ENCODE measurements at places on chromosomes 6 and 20.

DNA sequence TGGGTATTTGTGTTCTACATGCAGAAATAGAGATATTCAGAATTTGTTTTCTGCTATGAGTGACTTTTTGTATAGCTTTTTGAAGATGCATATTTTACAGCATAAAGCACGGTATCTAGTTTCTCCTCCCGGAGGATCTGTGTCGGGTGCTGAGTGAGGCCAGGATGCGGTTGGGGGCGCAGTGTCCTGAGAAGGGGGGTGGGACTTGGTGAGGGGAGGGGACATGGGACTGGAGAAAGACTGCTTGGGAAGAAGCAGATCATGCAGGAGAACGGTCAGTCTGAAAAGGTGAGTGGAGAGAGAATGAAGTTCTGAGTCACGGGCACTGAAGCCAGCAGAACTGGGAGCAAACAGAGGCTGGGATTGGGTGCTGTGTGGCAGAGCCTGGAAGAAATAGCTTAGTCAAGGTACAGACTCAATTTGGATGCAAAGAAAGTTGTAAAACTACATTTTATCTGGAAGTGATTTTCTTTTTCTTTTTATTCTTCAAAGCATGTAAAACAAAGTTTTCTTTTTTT lies 44.0 kb downstream of the STX11 start:
- DNase-seq: no peak

DNA sequence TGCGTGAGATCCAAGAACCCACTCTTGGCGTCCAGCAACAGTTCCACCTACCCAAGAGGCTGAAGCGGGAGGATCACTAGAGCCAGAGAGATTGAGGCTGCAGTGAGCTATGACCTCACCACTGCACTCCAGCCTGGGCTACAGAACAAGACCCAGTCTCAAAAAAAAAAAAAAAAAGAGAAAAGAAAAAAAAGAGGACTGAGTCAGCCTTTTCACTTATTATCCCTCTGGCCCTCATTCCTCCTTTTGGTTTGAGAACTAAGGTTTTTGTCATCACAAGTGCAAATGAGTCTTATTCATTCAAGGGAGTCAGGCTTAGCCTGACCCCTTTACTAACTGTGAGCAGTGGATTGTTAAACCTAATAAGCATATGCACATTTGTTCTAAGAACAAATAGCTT lies 37.9 kb upstream of the JARID2 start:
- no peak for DNase-seq

DNA sequence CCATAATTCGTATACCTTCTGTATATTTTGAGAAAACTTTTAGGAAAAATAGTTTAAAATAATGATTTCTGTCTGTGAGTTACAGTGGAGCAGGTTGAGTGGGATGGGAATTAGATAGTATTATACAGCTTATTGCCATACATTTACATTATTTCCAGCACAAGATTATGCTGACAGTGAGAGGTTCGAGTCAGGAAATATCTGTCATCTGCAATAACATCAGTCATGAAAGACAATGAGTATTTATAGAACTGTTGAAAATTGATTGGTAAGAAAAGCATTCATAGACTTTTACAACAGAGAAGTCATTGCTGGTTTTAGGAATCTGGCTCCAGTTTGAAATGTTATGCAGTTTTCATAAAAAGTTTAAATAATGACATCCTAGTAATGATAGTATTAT lies 45.9 kb downstream of the FAM135A start:
- no peak for DNase-seq

- no peak for DNase-seq
Observed at GRCh38 chr6:23016696-23017095, 447.3 kb downstream of the HDGFL1 start.

DNA sequence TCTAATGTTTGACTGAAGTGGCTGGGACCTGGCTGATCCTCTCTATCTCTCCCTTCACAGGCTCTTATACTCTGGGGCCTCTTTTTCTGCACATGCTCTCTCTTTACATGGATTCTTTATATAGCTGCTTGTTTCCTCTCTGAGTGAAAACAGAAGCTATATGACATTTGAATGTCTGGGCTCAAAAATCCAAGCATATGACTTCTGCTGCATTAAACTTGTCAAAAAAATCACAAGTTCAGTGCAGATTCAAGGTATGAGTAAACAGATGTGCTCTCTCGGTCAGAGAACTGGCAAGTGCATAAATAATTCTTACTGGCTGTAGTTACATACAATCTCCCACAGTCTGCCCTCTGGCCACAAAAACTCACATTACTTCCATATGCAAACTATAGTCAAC lies 96.6 kb downstream of the LCA5 start:
- DNase-seq: no peak

DNA sequence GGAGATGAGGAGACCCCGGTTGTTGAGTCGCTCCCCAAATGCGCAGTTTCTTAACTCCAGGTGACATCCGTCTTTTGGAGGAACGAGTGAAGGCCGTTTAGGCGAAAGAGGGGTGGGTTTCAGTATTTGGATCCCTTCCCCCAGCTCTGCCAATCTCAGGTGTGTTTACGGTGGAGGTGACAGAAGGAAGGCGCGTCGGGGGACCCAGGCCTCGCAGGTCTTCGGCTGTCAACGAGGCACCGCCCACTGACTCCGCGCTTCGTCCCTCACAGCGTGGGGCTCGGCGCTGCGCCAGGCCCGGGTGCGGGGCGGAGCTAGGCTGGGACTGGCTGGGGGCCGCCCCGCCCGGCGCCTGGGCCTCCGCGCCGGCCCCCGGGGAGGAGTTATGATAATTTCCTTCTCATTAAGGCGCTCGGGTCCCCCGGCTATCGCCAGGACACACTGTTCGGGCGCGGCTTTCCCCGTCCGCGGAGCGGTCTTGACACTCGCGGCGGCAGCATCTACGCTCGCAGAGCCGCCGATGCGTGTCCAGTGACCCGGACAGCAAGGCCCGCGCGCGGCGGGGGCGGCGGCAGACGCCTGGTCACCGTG lies at the start of gene TFAP2C:
TFAP2C (plus strand) TSS at position 434 of the 591 bp plus-strand sequence. CDS start 239 bp downstream, outside the sequence.
- no peak for DNase-seq

GRCh38 chr6:52749556-52750152 lies 13.6 kb downstream of the GSTA2 start:
- DNase-seq: no peak

- no peak for DNase-seq
Observed at GRCh38 chr6:140544431-140544830, 1170.0 kb upstream of the CITED2 start.

- DNase-seq: no peak
Observed at GRCh38 chr6:10759884-10760329, 12.3 kb downstream of the TMEM14B start.

GRCh38 chr20:58642441-58642840 lies 8.6 kb upstream of the STX16 start:
- DNase-seq: no peak

DNA sequence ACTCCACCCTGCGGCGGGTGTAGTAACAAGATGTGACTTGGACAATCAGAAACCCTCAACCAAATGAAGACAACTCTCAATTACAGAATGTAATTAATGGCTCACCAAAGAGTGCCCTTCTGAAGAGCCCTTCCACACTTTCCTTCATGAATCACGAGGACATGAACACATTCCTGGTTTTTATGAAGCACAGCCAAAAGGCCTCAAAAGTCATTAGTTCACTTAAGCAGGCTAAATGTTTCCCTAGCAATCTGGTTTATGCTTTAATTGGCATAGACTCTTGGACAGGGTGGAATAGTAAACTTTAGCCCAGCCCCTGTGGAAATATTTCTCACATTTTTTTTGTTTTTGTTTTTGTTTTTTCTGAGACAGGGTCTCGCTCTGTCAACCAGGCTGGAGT lies 20.5 kb downstream of the CPNE5 start:
- no peak for DNase-seq

DNA sequence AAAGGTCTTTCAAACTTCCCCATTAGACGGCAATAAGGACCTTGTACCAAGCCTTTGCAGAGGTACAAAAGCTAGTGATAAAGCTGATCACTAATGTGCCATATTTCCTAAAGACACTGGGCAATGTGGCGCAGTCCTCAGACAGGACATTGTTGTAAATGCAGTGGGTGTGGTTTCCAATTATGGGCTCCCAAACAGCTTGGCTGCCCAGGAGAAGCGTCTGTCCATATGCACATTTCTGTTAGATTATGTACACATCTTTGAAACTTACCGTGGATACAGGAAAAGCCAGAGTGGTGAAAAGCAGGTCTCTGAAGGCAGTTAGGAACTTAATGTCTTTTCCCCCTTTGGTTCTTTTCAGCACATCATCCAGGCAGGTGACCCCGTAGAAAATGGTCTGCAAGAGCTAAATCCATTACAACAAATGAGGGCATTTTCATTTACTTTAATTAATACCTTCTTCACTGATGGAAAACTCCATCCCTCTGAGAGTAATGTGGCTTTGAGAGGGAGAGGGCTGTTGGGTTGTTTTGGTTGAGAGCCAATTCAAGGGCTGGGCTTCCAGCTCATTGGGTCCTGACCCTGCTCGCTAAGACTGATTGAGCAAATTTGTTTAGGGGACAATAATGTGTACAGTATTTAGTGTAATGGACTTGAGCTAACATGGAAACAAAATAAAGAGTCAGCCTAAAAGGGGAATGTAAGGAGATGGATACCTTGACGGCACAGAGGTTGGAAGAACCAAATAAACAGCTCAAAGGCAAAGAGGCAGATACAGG lies 10.4 kb downstream of the ADTRP start:
- DNase-seq: no peak

GRCh38 chr6:133699741-133700385 lies 189.1 kb upstream of the TCF21 start:
- DNase-seq: no peak

DNA sequence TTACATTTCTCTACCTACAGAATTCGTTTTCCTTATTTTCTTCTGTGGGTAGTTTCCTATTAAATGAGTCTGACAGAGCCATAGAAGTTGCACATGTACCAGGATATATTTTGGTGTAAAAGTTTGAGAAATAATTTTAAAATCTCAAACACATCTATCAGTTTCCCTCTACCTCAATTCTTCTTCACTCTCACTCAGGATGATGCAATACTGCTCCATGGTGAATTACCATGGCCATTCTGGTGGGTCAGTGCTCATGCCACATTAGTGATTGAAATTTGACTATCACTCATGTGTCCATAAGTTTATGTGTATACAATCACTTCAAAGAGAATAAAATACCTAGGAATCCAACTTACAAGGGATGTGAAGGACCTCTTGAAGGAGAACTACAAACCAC lies 151.7 kb downstream of the ARHGAP18 start:
- no peak for DNase-seq

- DNase-seq: no peak
Observed at GRCh38 chr20:5608104-5608441, 142.1 kb upstream of the SHLD1 start.

DNA sequence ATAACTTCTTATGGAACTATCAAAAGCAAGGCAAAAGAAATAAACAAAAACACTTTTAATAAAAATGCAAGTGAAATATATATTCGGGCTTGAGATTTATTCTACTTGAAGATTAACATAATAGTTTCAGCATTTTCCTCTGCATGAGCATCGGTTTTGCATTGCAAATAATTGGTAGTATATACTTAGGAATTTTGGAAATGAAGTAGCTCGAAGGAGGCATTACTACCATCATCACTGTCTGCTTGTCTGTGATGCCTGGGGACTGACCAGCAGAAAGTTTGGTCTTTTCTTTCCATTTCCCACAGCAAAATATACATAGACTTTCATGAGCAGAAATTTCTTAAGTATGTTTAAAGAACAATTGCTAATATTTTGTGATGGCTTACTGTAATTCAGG lies 570.7 kb downstream of the HTR1B start:
- no peak for DNase-seq

DNA sequence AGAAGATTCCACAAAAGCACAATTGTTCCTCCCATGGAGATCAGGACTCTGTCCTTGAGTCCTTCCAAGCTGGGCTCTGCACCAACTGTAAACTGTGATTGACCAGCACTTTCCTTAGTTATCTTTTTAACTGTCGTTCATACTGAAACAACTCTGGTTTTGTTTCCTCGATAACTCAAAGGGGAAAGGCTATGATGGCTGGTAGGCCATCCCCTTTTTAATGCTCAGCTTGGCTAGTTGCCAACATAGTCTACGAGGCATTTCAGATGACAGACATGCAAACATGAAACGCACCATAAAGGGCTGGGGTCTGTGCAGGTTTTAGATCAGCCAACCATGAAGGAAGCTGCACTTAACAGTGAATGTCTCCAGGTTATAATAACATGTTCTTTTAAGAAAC lies 497.1 kb upstream of the ARID1B start:
- no peak for DNase-seq

DNA sequence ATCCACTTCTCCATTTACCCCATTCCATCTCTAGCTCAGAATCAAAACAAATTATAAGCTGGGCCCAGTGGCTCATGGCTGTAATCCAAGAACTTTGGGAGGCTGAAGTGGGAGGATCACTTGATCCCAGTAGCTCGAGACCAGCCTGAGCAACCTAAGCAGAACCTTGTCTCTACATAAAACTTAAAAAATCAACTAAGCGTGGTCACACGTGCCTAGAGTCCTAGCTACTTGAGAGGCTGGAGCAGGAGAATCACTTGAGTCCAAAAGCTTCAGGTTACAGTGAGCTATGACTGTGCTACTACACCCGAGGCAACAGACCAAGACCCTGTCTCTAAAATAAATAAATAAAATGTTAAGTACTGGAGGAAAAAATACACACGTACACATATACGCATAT lies 74.7 kb upstream of the RUNX2 start:
- DNase-seq: no peak

DNA sequence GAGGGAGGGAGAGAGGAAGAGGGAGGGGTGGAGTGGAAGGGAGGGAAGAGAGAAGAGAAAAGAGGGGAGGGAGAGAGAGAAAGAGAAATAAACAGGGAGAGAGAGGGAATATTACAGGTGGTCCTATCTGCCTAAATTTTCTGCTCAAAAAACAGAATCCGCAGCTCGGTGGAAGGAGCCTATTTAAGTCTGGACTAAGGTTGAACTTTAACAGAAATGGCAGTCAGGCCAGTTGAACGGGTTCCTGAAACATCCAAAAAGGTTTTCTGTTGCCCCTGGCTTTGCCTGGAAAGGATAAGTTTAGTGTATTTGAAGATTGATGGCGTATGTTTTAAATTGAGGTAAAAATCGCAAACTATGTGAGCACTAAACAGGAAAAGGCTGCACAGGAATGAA lies 2.2 kb downstream of the TFAP2B start:
- no peak for DNase-seq

DNA sequence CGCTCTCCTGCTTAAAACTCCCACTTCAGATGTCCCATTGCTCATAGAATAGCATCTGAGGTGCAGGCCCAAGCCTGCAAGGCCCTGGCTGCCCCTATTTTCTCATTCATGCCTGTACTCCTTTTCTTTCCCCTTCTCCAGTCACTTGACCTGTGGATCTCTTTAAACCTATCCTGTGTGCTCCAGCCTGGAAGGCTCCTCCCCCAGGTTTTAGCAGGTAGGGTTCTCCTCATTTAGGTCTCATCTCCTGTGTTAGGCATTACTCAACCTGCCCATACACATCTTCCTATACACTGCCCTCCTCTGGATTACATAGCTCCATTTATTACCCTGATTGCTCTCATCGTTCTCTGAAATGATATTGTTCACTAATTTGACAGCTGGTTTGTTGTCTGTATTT lies 185.3 kb downstream of the BACH2 start:
- DNase-seq: no peak

- no peak for DNase-seq
Observed at GRCh38 chr6:53530346-53530745, 14.6 kb downstream of the GCLC start.

- no peak for DNase-seq
Observed at GRCh38 chr6:46010771-46011170, 4.9 kb downstream of the CLIC5 start.
